ENCODE measurements at places on chromosomes 6 and 20.

DNA sequence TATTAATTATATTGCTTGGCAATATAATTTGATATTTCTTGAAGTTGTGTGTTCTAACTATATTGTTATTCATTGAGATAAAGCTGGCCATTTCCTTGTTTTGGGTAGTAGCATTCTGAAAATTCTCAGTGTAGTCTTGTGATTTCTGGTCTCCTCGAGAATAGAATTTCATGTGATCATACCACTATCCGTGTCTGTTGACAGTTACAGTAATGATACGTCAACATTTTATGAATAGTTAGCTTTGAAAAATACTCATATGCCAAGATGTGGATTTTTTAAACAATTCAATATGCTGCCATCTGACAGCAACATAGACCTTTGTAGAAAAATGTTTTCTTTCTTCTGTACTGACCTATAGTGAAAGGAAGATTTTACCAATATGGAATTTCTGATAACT lies 723.7 kb upstream of the SLC35B3 start:
- no peak for DNase-seq

DNA sequence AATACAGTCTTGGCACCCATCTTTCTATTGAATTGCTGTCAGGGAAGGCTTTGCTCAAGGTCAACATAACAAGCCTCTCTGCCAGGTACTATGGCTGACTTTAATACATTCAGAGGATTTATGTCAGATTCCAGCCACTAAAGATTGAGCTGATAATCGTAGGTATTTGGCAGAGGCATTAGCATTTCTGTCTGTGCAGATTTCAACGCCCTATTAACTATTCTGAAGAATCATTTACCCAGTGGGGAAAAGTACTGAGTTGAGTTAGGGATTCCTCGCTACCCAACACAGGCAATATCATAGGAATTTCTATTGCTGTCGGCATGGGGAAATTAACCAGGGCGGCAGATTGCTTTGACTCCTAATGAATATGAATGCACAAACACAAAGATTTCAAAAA lies 233.7 kb upstream of the SPTLC3 start:
- DNase-seq, result no peak

DNA sequence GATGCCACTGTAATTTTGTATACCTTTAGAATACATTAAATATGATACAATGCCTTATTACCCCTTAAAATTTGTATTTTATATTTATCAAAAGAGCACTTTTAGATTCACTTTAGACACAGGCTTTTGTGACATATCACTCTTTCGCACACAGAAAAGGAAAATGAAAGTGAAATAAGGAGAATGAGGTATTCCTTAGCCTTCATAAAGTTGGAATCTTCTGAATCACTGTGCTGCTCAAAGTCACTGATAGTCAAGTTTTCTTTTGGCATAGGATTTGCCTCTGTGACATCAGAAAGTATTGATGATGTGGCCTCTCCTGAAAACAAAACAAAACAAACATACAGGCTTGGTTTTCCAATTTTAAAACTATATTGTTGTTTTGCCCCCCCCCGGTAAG lies 1097.1 kb downstream of the KIF16B start:
- DNase-seq, result no peak

GRCh38 chr6:53805016-53805415 lies 10.2 kb downstream of the LRRC1 start:
- DNase-seq, result no peak

GRCh38 chr20:22379472-22379871 lies 204.9 kb downstream of the FOXA2 start:
- no peak for DNase-seq

- no peak for DNase-seq
Observed at GRCh38 chr6:106087548-106088325, 1.6 kb downstream of the PRDM1 start.

DNA sequence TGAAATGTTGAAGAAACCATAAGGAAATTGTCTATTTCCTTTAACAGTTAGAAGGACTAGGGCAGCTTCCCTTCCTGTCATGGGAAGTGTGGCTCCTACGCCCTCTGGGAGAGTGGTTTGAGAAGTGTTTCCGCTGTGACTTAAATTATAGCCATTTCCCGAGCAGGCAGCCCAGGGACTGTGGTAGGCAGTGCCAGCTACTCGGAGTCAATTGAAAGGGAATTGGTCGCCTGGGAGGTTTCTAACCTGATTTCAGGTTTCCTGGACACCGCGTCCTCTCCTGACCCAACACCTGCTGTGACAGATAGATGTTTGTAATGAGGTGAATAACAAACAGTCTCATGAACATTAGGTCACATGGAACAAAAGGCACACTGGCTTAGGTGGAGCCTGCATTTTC lies 256.1 kb upstream of the PLCB4 start:
- no peak for DNase-seq

- DNase-seq, result no peak
Observed at GRCh38 chr20:23142162-23143050, 56.3 kb upstream of the CD93 start.

GRCh38 chr6:15504040-15504495 lies 158.8 kb downstream of the DTNBP1 start:
- no peak for DNase-seq

GRCh38 chr6:160960839-160961238 lies 30.7 kb upstream of the MAP3K4 start:
- DNase-seq, result no peak

- DNase-seq, result no peak
Observed at GRCh38 chr20:63058696-63059335, 52.1 kb upstream of the BHLHE23 start.

DNA sequence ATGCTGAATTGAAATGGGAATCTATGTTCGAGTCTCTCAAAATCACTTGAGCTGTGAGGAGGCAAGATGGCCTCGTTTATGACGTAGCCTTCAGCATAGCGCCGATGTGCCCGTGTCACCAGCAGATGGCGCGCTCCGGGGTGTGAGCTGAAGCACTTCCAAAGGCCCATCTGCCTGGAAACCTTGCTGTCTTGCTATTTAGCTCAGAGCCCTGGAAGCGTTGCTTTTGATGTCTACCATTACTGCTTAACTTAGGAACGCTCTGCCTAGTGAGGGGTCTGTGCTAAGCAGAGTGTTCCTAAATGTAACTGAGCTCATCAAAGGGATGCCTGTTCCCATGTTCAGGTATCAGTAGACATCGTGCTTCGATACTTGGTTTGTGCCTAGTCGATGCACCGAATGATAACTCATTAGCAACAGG lies 67.7 kb downstream of the SYCP2L start:
- peak; percentile 46 for DNase-seq

DNA sequence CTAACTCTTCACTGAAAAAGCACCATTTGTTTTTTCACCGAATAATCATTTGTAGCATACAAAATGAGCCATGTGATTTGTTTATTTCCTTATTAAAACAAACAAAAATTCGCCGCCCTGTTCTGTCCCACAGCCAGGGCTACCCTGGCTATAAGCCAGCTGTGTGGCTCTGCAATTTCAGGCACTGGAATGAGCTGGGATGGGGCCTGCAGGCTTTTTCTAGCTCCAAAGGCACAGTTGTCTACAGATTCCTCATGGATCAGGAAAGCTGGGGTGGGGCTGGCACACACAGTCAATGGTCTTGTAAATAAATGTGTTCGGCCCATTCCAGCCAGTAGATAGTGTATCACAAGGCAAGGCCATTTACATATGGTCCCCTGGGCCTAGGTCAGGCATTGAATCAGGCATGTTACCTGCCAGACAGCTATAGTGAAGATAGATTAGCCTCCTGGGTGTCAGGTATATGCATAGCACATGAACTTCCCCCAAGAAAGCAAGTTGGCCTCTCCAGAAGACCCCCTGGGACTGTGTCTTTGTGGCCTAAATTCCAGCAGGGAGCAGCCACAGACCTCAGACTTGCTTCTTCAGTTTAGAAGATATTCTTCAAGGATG lies 608.9 kb downstream of the MAFB start:
- no peak for DNase-seq

GRCh38 chr6:25488156-25488555 lies 163.9 kb upstream of the SCGN start:
- no peak for DNase-seq

GRCh38 chr20:31721408-31722256 lies 1.0 kb downstream of the BCL2L1 start:
- no peak for DNase-seq

- no peak for DNase-seq
Observed at GRCh38 chr6:54103497-54103896, 7.7 kb upstream of the MLIP start.

DNA sequence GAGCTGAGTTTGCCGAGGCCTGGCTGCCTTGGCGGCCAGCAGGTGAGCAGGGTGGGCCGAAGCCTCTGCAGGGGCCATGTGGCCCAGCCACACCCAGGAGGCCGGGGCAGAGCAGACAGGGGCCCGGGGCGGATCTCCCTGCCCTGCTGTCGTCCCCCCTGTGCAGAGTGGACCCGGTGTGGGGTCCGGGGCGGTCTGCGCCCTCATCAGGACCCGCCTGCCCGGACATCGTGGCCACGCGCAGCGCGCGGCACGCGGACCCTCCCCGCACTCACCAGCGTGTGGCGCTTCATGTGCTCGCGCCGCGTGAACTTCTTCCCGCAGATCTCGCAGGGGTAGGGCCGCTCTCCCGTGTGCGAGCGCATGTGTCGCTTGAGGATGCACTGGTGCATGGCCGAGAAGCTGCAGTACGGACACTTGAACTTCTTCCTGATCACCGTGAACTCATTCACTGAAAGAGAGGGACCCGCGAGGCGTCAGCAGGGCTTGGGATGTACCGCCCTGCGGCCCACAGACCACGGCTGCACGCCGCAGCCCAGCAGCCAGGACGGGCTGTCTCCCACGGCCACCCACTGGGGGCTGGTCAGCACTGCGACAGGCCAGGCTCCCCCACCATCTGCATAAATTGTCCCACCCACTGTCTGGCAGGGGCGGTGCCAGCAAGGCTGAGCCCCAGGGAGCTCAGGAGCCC lies 13.0 kb downstream of the SLC2A4RG start:
- no peak for DNase-seq

DNA sequence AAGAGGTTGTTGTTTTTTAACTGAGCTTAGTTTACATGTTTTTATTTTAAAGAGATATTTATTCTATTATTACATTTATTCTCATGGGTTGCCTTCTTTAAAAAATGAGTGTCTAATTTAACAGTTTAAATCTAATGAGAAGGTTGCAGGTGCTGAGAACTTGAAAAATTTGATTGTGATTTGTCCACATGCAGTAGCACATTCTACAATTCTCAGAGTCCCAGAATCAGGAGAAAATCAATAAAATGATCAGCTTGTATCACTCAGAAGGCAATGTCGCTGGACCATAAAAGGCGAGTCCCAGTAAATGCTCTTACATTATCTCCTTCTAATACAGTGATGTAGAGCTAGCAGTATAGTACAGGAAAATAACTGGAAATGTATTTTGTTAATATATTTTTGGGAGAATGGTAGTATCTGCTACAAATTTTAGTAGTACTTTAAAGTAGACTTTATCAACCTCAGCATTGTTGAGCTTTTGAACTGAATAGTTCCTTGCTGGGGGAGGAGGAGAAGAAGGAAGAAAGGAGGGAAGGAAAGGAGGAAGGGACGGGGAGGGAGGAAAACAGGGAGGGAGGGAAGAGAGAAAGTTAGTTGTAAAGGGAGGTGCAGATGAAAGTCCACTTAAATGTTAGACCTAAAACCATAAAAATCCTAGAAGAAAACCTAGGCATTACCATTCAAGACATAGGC lies 458.0 kb downstream of the DOK5 start:
- no peak for DNase-seq

DNA sequence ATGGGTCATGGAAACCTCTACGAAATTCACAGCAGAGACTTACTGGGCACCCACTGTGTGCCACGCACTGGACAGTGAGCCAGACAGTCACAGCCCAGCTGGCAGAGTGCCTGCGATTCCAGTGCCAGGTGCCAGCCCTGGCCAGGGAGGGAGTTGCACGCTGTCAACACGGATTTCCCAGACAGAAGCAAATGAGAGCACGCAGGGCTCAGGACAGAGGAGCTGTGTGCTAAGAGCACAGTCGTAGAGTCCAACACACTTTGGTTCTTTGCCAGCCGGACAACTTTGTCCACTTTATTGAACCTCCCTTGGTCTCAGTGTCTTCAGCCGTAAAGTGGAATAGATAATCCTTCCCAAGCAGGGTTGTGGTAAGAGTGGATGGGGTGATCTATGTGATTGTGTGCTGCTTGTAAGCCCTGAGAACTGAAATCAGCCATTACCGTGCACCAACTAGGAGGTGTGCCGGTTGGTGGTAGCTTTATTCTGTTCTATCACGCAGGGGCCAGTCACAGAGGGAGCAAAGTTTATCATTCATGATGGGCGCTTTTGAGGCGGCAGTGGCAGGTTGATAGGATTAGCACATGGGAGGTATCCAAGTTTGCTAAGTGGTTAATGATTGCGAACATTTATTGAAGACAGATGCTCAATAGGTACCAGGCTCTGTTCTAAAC lies 40.6 kb downstream of the SIRPA start:
- no peak for DNase-seq

DNA sequence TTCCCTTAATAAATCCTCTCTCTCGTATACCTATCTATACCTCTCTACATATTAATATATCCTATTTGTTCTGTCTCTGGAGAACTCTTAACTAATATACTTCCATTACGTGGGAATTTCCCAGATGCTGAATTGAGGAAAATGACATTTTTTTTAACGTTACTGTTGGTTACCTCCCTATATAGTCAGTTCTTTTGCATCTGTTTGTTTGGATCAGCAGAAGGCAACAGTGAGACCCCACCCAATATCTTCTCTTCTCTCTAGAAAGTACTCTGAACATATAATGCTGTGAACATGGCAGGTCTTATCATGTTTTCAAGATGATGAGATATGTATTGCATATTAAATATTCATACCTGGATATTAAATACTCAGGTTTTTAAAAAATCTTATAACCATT lies 12.7 kb downstream of the RFPL4B start:
- DNase-seq, result no peak
